ENCODE measurements at places on chromosomes 12 and 14. TPM values are rescaled to one million over a fixed set of nuclear protein-coding genes. Genes with fewer than 3 reads are reported as not detected.

The KSR2 gene
- total RNA-seq = not detected

- H3K27me3 ChIP-seq = no peaks in the 10 kb centered on the region
- H3K36me3 ChIP-seq = no peaks in the 10 kb centered on the region
- H3K4me3 ChIP-seq = no peak overlapping the region
Measured at GRCh38 chr14:22220427-22220826, 368.6 kb downstream of the DAD1 start.

The BEGAIN gene
- 5.9 TPM for total RNA-seq

The NRL gene
- total RNA-seq = 2.6 TPM

GRCh38 chr14:30337456-30337855 lies 221.5 kb upstream of the G2E3 start:
- peaks cover 5% of the 10 kb centered on the region for H3K4me1 ChIP-seq
- H3K27me3 ChIP-seq = peaks cover 26% of the 10 kb centered on the region
- DNase-seq = no peak
- no peak overlapping the region for H3K4me3 ChIP-seq
- no peaks in the 10 kb centered on the region for H3K36me3 ChIP-seq

- peak within 1 kb of the TSS; percentile 97 for H3K27ac ChIP-seq
- no peaks in the 10 kb centered on the region for H3K27me3 ChIP-seq
- H3K4me1 ChIP-seq = peaks cover 33% of the 10 kb centered on the region
Measured at GRCh38 chr12:11649413-11650285, at the start of gene ETV6. ETV6 (plus strand) TSS chr12:11649674; CDS start chr12:11650128, 454 bp downstream.

- H3K4me3 ChIP-seq = peak within 1 kb of the TSS; percentile 88
- H3K27me3 ChIP-seq = no peaks in the 10 kb centered on the region
- H3K4me1 ChIP-seq = peaks cover 28% of the 10 kb centered on the region
- no peaks in the 10 kb centered on the region for H3K36me3 ChIP-seq
- peak; percentile 74 for DNase-seq
Measured at GRCh38 chr12:53499266-53500141, at the start of gene MAP3K12. MAP3K12 (minus strand) TSS chr12:53499458; CDS start chr12:53487391, 12,067 bp downstream.

The RPS6KA5 gene
- total RNA-seq = 10.1 TPM
